ENCODE measurements at places on chromosomes 6 and 20.
A peak's percentile ranks its signal among the peaks of the same experiment; 100 is the strongest.

DNA sequence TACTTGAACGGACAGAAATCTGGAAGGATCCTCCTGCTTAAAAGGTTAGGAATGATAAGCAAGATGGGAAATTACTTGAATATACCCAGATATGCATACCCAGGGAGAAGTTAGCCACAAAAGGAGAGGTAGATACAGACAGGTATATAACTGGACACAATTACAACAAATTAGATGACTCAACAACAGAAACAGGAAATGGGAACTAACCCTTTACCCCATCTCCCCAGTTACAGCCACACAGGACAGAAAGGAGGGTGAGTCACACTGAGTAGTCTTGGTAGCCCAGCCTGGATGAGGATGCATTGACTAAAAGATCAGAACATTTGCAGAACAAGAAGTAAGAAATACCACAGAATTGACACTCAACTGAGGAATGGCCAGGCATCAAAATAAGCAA is 61.2 kb downstream of the C6orf52 start:
- DNase-seq, result no peak

GRCh38 chr6:114579486-114579885 is 236.7 kb upstream of the HS3ST5 start:
- DNase-seq, result no peak

GRCh38 chr6:166343150-166343487 is 774 bp upstream of the SFT2D1 start:
- no peak for DNase-seq

DNA sequence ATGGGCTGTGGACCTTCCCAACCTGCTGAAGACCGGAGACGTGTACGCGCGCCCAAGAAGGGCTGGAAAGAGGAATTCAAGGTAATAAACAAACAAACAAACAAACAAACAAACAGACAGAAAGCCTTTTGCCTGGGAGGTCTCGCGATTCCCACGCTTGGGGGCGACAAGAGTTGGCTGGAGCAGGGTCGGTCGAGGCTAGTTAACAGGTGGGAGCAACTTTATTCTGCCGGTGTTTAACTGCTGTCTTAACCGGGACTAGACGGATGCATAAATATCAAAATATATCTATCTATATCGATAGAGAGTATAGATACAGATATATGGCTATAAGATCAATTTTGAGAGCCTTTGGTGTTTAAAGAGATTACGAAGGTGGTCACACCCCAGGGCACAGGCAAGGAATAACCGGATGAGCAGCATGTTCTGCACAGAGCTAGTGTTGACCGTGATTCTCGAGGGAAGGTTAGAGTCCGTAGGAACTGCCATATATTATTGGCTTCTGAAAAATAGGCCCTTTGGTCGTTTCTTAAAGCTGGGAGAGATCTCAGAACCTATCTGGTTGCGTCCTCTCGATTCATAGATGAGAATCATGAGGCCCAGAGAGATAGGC is 514 bp downstream of the STMND1 start:
- DNase-seq, result no peak

GRCh38 chr6:90941885-90942284 is 355.0 kb upstream of the MAP3K7 start:
- no peak for DNase-seq

GRCh38 chr6:9437836-9438235 is 977.0 kb downstream of the TFAP2A start:
- DNase-seq, result no peak

DNA sequence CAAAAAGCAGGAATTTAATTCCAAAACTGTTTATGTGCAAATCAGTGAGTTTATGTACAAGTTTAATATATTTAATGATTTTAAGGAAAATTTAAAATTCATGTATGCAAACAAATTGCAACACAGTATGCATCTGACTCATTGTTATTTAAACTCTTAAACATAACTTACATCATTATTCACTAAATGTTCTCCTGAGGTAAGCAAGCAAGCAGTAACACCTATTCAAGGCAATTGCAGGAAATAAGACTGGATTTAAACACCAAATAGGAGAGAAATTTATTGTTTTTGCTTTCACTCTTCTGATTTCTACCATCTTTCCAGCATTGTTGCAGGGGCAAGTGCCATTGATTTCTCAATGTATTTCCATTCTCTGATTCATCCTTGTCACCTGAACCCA is 239.5 kb downstream of the TFAP2A start:
- DNase-seq, result no peak

- no peak for DNase-seq
Observed at GRCh38 chr6:158060455-158061360, 79.0 kb downstream of the SYNJ2 start.

GRCh38 chr6:8589941-8590729 is 154.8 kb upstream of the SLC35B3 start:
- no peak for DNase-seq

DNA sequence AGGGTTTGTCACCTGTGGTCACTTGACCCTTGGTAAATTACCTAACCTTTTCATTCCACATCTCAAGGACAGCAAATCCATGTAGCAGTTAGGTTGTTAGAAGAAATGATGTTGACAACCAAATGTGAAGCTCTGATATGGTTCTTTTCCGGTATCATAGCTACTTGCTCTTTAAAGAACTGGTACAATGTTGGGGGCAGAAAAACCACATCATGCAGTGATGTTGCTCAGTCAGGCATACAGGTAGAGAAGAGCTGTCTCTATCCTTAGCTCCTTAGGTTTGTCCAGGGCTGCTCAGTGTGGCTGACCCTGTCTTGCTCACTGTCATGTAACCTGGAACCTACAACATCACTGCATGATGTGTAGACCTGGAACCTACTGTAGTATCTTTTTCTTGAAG is 135.5 kb downstream of the LRRC1 start:
- no peak for DNase-seq

GRCh38 chr6:42237857-42238256 is 20.2 kb upstream of the MRPS10 start:
- no peak for DNase-seq

DNA sequence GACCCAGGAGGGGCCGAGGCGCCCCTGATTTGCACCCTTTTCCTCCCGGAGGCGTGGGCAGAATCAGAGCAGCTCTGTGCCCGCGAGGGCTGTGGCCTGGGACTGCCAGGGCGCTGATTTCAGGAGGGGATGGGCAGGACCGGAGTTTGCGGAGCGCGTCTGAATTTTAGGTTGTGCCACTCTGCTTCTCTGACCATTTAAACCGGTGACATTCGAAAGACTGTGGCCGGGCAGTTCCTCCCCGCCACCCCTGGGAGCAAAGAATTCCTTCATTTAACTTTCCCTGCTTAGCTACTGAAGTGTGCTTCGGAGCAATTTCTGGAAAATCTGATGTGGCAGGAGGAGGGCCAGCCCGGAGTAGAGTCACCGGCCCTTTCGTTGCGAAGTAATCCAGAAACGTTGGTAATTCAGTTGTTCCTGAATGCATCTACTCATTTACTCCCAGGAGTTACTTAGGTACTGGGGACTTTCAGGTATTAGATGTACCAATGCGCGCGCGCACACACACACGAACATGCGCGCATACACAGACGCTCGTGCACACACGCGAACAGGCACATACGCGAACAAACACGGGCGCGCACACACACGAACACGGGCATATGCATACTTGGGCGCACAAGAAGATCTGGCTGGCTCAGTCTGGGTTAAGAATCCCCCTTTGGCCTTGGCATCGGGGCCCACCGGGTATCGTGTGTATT is 568 bp downstream of the CCDC170 start:
- peak; percentile 7 for DNase-seq

DNA sequence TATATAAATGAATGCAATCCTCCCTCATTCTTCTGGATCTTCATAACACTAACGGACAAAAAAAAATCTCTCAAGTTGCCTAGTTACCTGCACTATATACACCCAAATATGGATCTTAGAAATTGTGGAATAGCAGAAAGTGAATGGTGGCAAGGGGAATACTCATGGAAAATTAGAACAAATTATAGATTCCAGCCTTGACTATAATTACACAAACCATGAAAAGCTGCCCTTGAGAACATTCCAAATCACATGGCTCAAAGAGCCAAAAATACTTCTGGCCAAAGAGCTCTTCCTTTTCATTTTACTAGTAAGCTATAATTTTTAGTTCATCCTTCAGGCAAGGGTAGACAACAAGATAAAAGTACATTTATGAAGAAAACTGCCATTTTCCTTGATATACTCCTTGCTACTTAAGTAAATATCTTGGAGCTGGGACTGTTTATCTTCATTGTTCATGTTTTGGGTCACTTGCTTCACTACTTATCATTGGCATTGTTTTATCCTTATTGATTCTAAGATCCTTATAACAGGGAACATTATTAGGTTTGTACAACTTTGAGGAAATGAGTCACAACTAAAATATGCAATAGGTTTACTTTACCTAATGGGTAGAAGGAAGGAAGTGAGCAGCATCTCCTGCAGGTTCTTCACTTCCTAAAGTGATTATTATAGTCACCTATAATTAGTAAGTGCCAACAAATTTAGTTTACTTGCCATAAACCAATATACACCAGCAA is 6.4 kb upstream of the MTRES1 start:
- no peak for DNase-seq

GRCh38 chr6:14703586-14703985 is 542.3 kb upstream of the JARID2 start:
- no peak for DNase-seq

DNA sequence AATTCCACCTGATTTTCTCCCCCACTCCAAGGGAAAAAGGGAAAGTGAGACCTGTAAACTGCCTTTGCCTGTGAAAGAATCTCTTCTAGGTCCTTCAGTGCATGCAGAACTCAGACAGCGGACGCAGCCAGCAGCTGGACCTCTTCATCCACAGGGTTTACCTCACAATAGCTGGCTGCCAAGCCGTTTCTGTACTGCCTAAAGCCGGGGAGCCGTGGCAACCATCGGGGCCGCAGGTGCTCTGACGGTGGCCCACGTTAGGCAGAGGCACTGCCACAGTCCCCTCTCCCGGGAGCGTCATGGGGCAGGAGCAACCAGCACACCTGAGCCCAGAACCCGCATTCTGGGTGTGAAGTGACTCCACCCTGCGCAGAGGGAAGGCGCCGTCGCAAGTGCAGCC is 206.1 kb downstream of the TTLL2 start:
- no peak for DNase-seq
